Hematopoietic multipotent progenitor cell treated with erythropoietin and hydrocortisone succinate and interleukin-3 and kit ligand, for 17 days (in vitro differentiated cells): ENCODE measurements at places on chromosomes 4 and X.

- DNase-seq: no peak
Measured at GRCh38 chr4:142202404-142203332, 566.3 kb downstream of the IL15 start.

GRCh38 chr4:179666226-179666625 lies 2224.0 kb upstream of the AGA start:
- DNase-seq: no peak

DNA sequence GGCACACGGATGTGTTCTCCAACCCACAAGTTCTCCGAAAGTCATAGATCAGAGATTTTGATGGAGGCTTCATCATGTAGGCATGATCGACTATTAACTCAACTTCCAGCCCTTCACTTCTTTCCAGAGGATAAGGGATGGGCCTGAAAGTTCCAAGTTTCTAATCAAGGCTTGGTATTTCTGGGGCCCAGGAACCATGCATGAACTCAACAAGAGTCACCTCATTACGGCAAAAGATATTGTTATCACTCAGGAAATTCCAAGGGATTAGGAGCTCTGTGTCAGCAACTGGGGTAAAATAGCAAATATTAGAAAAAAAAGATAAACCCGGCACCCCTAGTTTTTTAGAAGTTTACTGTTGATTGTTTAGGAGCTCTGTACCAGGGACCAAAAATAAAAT lies 240.1 kb upstream of the PPP1R2C start:
- no peak for DNase-seq

- no peak for DNase-seq
Measured at GRCh38 chr4:85842540-85842939, 367.6 kb downstream of the ARHGAP24 start.

DNA sequence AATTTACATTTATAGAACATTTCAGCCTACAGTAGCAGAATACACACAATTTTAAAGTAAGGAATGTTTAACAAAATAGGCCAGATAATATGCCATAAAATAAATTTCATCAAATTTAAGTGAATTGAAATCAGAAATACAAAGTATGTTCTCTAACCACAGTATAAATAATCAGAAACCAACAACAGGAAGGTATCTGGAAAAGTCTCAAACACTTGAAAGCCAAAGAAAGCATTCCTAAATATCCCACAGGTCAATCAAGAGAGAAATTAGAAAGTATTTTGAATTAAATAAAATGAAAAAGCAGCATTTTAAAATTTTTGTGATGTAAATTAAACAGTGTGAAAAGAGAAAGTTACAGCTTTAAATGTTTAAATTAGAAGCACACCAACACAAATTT lies 899.2 kb downstream of the PDHA2 start:
- no peak for DNase-seq

DNA sequence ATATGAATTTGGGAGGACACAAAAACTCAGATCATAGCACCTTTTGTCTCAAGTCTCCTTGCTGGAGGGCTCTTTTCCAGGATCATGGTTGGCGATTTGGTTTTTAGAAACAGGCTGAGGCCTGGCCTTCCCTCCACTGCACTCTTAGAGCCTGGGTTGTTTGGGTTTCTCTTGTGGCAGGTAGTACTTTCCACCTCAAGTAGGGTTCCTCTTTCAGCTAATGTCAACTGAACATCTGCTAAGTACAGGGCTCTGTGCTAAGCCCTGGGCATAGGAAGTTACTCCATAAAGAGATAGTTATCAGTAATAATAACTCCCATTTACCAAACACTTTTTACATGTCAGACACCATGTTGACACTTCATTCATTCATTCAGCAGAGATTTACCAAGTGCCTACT lies 28.2 kb upstream of the APLN start:
- DNase-seq: no peak
